ENCODE measurements at places on chromosomes 11 and 22.

GRCh38 chr11:133945087-133945974, 11.4 kb downstream of the IGSF9B start:
- peak; percentile 81 for DNase-seq

DNA sequence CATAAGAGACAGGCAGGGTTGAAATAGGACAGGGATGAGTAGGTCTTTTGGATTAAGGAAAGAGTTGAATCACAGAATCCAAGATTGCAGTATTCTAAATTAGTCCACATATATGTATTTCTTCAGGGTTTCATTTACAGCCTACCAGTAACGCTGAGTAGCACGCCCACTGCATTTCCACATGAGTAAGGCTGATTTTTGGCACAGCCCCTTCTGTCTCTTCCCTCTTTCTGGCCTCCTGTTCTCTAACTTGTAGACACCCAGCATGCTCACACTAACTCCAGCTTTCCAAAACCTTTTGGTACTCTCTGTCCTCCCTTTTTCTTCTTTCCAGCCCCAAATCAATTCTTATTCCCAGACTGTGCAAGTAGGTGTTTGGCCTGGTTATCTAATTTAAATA, 3.7 kb upstream of the SIK2 start:
- DNase-seq: no peak

DNA sequence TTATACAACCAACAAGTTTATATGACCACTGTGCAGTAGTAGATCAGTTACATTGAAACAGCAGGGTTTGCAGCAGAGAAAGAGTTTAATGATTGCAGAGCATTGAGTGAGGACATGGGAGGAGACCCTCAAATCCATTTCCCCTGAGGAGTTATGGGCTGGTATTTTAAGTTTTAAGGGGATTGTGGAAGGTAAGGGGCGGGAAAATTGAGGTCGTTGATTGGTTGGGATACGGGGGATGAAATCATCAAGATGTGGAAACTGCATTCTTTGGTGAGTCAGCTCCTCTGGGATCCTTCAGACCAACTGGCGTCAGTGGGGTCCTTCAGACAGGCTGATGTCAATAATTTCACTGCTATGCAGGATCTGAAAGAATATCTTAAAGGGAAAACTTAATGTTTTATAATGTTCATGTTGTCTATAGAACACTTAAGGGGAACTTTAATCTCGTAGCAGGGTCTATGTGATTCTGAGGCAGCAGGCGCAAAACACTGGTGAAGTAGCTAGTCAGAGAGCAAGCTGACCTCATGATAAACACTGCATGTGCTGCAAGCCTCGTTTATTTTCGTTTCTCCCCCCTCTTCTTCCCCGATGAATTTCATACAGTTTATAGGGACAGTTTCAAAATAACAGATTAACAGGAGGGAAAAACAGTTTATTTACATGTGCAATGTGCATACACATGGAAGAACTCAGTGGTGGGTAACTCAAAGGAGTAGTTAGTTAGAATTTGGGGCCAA, 17.4 kb upstream of the BACE1-AS start:
- DNase-seq: no peak

- DNase-seq: no peak
These were observed 64.0 kb downstream of the SCN3B start for GRCh38 chr11:123590296-123590912.

GRCh38 chr11:115739878-115740277, 235.7 kb upstream of the CADM1 start:
- no peak for DNase-seq

DNA sequence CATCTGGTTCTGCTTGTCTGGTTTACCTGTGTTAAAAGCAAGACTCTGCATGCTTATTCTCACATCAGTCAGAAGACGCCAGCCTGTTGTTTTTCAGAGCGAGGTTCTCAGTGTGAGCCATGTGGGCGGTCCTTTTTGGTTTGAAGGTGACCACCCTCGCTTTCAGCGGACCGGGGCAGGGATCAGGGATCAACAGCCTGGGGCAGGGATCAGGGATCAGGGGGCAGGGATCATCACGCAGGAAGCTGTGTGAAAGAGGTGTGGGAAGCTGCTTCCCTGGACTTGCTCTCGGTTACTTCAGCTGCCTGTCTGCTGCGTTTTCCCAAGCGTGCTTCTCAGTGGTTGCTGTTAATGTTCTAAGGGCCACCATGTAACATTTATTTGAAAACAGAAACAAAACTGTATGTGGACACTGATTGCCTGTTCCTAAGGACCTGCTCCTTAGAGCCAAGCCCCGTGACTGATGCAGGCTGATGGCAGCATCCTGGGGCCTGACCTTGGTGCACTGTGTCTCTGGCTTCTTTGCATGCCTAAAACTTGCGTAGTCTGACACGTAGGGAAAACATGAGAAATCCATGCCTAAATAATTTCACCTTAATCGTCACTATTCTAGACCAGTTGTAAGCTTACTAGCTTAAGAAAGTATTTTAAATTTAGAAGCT, 146.9 kb downstream of the ATXN10 start:
- no peak for DNase-seq

- DNase-seq: no peak
These were observed 1.5 kb downstream of the RPL3 start for GRCh38 chr22:39317775-39318506.

GRCh38 chr22:47296405-47297260, 534.2 kb downstream of the TBC1D22A start:
- DNase-seq: no peak

- DNase-seq: no peak
These were observed 287.0 kb downstream of the DYNC2H1 start for GRCh38 chr11:103396237-103396636.

DNA sequence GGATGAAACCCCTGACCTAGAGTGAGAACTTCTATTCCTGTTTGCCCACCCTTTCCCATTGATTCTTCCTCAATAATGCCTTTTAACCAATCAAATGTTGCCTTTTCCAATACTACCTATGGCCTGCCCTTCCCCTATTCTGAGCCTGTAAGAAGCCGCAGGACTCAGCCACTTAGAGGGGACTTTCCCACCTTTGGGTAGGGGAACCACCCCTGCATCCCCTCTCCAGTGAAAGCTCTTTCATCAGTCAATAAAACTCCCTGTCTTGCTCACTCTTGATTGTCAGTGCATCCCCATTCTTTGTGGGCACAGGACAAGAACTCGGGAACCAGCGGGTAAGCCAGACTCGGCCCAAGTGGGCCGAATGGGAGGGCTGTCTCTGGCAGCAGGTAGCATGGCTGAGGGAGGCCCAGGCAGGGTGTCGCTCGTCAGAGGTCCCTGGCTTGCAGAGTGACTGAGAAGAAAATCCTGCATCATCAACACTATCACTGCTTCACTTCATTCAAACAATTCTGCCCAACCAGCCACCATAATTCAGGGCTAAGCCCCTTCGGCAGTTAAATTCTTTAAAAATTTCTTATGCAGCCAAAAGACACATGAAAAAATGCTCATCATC, 30.4 kb downstream of the LDHAL6A start:
- no peak for DNase-seq

DNA sequence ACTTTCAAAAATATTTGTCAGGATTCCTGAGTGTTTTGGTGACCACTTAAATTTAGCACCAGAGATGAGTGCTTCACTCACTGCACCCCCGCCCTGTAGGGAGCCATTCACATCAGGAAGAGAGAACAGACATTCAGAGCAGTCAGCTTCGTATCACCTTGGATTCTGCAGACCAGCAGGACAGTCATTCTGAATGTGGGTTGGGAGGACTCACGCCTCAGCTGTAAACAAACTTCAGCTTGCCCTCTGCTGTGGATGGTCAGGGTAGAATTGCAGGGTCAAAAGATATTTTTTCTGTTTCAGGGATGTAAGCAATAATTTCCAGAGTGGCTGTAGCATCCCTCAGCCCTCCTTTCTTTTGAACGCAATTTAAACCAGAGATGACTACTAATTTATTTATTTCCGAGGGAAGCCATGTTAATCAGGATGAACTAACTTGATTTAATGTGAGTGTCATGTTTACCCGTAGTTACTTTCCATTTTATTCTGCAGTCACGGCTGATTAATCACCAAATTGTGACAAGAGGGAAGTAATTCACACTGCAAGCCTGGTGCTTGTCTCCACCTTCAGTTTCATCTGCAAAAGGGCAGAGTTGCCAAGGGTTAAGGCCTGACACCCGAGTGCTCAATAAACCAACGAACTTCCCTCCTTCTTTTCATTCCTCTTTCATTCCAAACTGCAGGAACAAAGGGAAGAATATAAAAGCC, 174.2 kb upstream of the DDI1 start:
- DNase-seq: no peak

- no peak for DNase-seq
These were observed 17.5 kb upstream of the GCAT start for GRCh38 chr22:37790234-37790633.

GRCh38 chr11:69447786-69448185, 33.7 kb upstream of the LINC01488 start:
- DNase-seq: no peak

DNA sequence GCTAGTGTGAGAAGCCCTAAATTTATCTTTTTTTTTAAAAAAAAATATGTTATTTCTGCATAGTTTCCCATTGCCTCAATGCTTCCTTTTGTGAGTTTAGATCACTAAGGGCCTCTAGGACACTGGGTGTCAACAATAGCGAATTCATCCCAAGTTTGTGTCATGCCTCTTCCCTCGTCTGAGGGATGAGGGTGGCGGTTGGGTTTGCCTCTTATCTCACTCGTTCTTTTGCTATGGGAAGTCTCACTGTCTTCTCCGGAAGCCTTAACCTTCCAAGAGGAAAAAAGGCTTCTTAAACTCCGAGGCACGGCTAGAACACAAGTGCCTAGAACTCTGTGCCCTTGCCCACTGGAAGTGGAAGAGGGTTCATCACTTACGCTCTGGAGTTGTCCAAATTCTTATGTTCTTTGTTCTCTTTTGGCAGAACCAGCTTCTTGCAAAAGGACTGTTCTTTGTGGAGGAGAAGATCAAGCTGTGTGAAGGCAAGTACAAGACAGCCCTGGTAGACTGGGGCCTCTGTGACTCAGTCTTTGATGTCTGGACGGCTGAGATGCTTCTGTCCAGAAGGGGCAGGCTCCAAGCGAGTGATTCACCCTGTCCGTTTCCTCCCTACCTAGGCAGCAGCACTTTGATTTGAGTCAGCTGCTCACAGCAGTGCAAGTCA, 78.5 kb downstream of the TRAF6 start:
- DNase-seq: no peak

DNA sequence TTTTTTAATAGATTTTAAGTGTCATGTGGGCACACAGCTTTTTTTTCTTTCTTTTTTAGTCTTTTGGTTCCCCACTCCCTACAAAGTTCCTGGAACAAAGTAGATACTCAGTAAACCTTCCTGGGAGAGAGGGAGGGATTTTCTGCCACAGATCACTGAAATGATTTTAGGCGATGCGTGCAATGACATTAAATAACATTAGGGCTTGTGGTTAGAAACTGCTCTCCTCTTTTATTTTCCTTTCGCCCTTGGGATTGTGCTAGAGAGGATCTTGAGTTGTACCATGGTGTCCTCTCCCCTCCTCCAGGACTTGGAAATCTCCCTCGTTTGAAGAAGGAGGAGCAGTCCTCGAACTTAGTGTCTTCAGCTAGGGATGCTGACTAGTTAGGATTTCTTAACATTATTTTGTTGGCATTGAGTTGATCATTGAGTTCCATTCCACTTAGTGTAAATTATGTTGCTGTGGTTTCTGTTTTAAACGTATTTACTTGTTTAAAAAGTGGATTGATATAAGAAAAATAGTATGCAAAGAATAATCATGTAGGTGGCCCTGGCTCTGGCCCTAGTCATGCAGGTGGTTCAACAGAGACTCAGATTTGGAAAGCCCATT, 88.4 kb downstream of the TRAF6 start:
- no peak for DNase-seq

- DNase-seq: no peak
These were observed 125.3 kb downstream of the APOL5 start for GRCh38 chr22:35842954-35843353.

DNA sequence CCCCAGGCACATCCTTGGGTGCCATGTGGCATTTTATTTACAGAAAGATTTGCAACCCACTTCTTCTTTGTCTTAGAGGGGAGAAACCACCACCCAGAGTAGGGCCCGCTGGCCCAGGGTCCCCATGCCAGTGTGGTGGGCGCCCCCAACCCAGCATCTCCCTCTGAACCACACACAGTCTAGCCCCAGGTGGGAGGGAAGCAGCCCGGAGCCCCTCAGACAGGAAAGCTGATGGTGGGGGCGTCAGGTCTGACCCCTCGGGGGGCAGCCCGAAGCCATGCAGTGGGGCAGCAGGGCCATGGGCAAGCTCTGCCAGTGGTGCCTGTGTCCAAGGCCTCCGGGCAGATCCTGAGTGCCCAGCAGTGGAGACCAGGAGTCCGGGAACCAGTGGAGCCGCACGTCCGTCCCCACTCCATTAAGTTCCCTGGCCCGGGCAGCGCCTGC, 11.7 kb downstream of the TRPM5 start:
- no peak for DNase-seq

- no peak for DNase-seq
These were observed 635.2 kb downstream of the TBC1D22A start for GRCh38 chr22:47397673-47398072.

DNA sequence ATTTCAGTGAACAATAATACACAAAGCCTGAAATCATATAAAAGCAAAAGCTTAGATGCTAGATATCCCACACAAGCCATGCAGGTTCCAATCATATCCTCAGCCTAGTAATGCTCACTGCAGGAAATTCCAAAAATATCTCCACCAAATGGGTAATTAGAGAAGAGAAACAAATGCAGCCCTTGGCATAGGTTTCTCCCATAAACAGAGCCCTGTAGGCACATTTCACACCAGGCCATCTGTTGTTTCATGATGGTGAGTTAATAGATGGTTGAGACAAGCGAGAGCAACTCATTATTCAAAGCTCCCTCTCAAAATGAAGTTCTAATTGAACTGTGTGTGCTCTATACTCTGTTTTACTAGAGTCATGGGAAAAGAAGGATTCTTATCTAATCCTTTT, 154.6 kb upstream of the TRPC6 start:
- no peak for DNase-seq

DNA sequence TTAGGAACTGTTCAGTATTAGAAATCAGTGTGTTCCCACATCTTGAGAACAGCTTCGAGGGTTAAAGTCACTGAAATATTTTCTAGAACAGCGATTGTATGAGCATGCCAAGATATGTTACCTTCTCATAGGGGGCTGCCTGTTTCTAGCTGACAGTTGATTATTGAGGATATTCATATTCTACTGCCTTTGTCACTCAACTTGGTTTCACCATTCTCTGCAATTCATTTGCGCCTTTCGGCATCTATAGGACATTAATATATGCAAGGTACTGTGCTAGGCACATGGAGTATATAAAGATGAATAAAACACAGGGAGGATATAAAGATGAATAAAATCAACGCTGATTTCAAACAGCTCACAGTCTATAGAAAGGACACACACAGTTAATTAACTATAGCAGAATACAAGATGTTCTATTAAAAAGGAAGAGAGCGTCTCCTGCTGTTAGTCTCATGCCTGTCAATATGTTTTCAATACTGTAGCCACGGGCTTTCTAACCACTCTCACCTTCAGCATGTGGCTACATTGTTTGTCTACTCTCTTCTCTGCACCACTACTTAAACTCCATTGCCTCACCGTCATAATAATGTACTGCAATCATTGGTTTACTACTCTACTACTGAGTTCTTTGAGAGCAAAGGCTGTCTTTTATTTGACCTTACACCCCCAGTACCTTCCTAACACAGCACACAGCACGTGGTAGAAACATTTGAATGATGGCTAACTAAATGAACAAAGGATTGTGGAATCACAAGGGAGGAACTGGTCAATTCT, 81.9 kb downstream of the RAB30 start:
- no peak for DNase-seq

- no peak for DNase-seq
These were observed 9.3 kb downstream of the TNKS1BP1 start for GRCh38 chr11:57315491-57315890.

Data from activated effector memory CD4-positive, alpha-beta T cell treated with Interleukin-2 at 50 U/mL for 16 hours (primary cell).